ENCODE measurements at places on chromosomes 13 and 19.

GRCh38 chr13:28744091-28744536 lies 25.3 kb upstream of the SLC46A3 start:
- no peak for DNase-seq

- DNase-seq = no peak
Observed at GRCh38 chr19:39483141-39483540, 2.5 kb downstream of the TIMM50 start.

DNA sequence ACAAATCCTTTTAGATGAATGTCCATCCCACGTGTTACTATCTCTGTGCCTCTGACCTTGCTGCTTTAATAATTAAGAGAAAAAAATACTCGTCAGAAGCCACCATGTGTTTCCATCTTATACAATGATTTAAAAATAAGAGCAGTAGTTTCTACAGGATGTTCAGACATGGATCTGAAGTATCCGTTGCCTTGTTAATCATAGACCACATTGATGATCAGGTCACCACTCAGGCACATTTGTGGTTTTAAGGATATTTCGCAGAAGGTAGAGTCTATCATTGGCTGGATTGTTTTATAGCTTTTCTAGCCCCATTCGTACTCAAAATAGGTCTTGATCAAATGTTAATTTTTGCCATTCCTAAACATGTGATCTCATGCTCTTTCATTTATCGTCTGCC lies 710.0 kb upstream of the ARGLU1 start:
- DNase-seq = no peak

GRCh38 chr13:22064854-22065620 lies 394.2 kb downstream of the FGF9 start:
- DNase-seq = no peak

DNA sequence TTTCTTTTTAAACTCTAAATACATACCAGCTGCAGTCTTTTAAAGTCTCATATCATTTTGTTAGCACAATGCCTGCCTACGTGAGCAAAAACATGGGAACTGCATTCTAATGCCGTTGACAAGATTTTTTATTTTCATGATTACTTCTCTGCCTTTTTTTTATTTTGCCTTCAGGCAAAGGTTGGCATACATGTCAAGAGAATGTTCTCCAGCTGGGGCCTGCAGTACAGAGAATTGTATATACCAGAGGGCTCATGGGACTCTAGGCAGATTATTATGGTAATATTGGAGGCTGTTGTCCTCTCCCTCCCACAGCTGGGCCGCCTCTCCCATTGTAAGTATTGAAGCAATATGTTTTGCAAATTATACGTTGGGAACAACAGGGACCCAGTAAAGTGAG lies 53.9 kb upstream of the OBI1 start:
- DNase-seq = no peak

DNA sequence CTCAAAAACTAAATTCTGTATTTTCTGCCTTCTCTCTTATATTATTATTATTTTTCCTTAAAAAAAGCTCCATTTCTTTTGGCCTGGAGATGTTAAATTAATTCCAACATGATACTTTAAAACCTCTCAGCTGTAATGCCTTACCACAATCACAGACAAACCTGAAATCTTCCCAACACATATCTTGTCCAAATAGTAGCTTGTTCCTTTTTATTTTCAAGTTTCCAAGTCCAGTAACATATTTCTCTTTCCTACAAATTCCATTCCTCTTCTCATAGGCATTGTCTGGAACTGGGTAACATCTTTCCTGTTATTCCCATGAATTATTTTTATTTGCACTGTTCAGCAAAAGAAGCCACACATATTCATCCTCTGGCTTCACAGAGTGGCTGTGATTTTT lies 137.0 kb downstream of the SLITRK6 start:
- DNase-seq = no peak

GRCh38 chr19:49387936-49388372 lies at the start of gene KASH5:
KASH5 (plus strand) TSS chr19:49388249; CDS start chr19:49390884, 2,635 bp downstream.
- DNase-seq = peak; percentile 65

GRCh38 chr19:14475251-14476073 lies at the start of gene PTGER1:
PTGER1 (minus strand) TSS chr19:14475354; CDS start chr19:14474320, 1,034 bp downstream.
- no peak for DNase-seq

DNA sequence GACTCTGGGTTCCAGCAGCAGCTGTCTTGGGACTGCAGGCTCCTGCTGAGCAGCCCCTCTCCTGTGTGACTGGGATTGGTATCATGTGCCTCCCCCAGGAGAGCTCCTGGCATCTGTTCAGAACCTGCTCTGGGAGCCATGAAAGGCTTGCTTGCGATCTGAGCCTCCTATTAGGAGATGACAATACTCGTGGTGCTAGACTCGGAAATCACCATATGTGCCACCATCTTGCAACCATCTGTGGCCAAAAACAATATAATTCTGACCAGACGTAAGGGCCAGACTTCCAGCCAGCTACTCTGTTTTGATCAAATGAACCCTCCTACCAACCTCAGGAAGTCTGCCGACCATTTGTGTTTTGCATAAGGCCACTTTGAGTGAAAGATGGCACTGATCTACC lies 484.7 kb downstream of the IRS2 start:
- DNase-seq = no peak

GRCh38 chr19:10192922-10193321 lies 1.8 kb downstream of the DNMT1 start:
- DNase-seq = no peak

GRCh38 chr13:55563267-55563666 lies 1577.5 kb upstream of the PRR20A start:
- DNase-seq = no peak

DNA sequence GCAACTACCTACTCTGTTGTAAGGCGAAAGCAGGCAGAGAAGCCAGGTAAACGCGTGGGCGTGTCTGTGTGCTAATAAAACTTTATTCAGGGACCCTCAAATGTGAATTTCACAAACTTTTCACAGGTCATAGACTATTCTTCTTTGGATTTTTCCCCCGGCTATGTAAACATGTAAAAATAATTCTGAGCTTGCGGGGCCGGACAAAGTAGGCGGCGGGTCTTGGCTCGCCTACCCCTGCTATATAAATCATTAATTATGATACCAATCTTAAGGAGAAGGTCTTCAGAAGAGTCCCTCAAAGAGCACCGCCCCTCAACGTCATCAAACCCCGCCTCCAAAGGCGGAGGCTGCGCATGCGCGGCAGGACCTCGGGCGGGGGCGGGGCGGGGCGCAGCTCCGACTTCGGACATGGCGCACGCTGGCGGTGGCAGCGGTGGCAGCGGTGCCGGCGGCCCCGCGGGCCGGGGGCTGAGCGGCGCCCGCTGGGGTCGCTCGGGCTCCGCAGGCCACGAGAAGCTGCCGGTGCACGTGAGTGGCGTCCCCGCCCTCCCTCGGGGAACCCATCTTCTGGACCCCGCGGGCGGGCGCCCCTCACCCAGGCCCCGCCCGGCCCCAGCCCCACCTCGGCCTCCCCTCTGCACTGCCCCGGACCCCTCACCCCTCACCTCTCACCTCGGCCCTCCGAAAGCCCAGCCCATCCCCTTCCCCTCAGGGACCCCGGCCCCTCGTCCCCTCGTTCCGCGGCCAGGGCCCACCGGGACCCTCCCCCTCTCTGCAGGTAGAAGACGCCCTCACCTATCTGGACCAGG lies at the start of gene SIN3B:
TSS of gene SIN3B (plus strand) at position 389 of the 812 bp plus-strand sequence. CDS start at position 412, 23 bp downstream.
- peak; percentile 87 for DNase-seq

DNA sequence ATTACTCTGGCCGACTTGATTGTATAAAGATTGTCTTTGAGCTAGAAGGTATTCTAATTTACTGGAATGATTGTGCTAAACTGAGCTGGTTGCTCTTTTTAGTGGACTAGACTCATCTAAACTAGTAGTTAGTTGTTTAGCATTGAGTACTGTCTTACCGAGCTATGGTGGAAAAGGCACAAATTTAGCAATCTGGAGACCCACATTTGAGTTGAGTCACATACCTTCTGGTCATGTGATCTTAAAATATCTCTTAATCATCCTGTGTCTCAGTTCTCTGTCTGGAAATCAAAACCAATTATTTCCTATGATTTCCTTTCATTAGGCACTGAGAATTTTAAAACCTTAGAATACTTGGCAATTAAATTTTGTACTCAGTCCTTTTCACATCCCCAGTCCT lies 349.5 kb downstream of the IRS2 start:
- no peak for DNase-seq

GRCh38 chr19:17794731-17795494 lies at the start of gene B3GNT3:
B3GNT3 (plus strand) TSS chr19:17795138; CDS start chr19:17807808, 12,670 bp downstream.
- DNase-seq = no peak
